ENCODE measurements at places on chromosomes 5 and 9.

- DNase-seq, result no peak
- H3K4me3 ChIP-seq, result no peak overlapping the region
- H3K27ac ChIP-seq, result no peak overlapping the region
- no peaks in the 10 kb centered on the region for H3K4me1 ChIP-seq
- no peaks in the 10 kb centered on the region for H3K27me3 ChIP-seq
- no peaks in the 10 kb centered on the region for H3K36me3 ChIP-seq
Observed at GRCh38 chr9:27792971-27793689, 219.8 kb upstream of the C9orf72 start.

GRCh38 chr5:175765858-175766257 is 105.5 kb upstream of the CPLX2 start:
- H3K4me3 ChIP-seq, result no peak overlapping the region
- H3K27me3 ChIP-seq, result peaks cover 7% of the 10 kb centered on the region
- H3K4me1 ChIP-seq, result peaks cover 6% of the 10 kb centered on the region
- no peak overlapping the region for H3K27ac ChIP-seq
- DNase-seq, result no peak
- H3K36me3 ChIP-seq, result no peaks in the 10 kb centered on the region

- DNase-seq, result no peak
- H3K27ac ChIP-seq, result no peak overlapping the region
- H3K27me3 ChIP-seq, result no peaks in the 10 kb centered on the region
- H3K4me3 ChIP-seq, result no peak overlapping the region
Observed at GRCh38 chr9:128523199-128523925, 18.8 kb downstream of the GLE1 start.

DNA sequence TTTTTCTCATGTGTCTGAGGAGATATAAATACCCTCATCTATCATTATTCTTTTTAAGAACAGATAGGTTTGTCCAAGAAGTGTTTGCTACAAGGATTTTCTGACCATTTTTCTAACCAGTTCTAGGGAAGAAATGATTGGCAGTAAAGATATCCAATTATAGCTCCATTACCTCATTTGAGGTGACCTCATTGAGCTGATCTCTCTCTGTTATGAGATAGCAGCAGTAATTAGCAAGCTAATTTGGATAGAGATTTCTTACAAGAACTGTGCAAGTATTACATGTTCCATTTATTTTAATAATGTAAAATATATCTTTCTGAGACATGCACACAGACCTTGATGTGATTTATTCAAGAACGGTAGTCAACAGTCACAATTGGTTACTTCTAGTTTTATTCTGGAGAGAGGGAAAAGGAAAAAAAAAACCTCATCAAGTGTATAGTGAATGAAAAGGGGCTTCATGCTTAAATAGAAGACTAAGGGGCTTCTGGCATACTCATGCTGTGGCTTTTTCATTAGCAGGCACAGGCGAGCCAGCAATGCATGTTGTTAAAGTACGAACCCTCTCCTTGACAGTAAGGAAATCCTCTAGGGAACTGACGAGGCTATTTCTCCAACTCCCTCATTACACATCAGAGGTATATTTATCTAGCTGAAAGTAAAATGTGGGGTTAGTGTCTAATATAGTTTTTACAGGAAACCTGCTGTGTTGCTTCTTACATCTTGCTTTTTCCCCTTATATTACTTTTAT is 127.3 kb downstream of the NUDT12 start:
- H3K4me3 ChIP-seq, result no peak overlapping the region
- H3K4me1 ChIP-seq, result no peaks in the 10 kb centered on the region
- H3K27ac ChIP-seq, result no peak overlapping the region

DNA sequence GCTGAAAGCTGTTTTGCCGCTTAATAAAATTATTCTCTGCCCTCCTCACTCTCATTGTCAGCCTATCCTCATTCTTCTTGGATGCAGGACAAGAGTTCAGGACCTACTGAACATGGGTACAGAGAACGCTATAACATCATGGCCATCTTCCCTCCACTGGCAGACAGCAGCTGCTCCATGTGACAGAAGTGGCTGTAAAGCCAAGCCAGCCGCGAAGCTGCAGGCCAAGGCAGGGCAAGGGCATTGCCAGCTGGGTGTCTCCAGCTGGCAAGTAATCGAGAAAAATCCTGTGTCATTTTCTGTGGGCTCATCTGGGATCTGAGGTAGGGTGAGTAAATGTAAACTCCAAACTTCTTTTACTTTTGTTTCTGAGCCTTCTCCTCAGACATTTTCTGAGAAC is 84.8 kb downstream of the SLC25A46 start:
- DNase-seq, result no peak
- no peak overlapping the region for H3K27ac ChIP-seq
- no peaks in the 10 kb centered on the region for H3K27me3 ChIP-seq
- no peak overlapping the region for H3K4me3 ChIP-seq

DNA sequence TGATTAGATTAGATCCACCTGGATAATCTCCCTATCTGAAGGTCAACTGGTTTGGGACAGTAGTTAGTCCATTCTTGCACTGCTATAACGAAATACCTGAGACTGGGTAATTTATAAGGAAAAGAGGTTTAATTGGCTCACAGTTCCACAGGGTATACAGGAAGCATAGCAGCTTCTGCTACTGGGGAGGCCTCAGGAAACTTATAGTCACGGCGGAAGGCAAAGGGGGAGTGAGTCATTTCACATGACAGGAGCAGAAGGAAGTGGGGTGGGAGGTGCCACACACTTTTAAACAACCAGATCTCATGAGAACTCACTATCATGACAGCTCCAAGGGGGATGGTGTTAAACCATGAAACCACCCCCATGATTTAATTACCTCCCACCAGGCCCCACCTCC is 9.9 kb downstream of the C9orf40 start:
- no peaks in the 10 kb centered on the region for H3K27me3 ChIP-seq
- H3K4me3 ChIP-seq, result no peak overlapping the region
- H3K27ac ChIP-seq, result no peak overlapping the region
- H3K36me3 ChIP-seq, result no peaks in the 10 kb centered on the region
- peaks cover 3% of the 10 kb centered on the region for H3K4me1 ChIP-seq

DNA sequence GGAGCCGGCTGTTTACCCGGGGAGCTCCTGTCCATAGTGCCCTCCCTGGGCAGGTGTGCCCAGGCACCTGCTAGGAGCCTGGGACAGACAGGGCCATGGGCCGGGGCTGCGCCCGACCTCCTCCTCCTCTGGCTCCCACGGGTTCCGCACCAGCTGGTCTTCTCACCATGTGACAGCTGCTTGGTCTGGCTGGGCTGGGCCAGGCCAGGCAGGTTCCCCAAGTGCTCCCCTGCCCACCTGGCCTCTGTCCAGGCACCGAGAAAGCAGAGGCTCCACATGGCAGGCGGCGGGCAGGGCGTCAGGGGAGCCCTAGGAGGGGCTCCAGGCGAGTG is 60.0 kb downstream of the OLFM1 start:
- H3K27me3 ChIP-seq, result peaks cover 18% of the 10 kb centered on the region
- H3K4me1 ChIP-seq, result no peaks in the 10 kb centered on the region
- no peaks in the 10 kb centered on the region for H3K36me3 ChIP-seq
- no peak overlapping the region for H3K27ac ChIP-seq
- DNase-seq, result no peak

- H3K27me3 ChIP-seq, result no peaks in the 10 kb centered on the region
- no peak overlapping the region for H3K4me3 ChIP-seq
- no peak for DNase-seq
- H3K36me3 ChIP-seq, result peaks cover 2% of the 10 kb centered on the region
Observed at GRCh38 chr5:113354055-113354454, 80.7 kb downstream of the TSSK1B start.

GRCh38 chr5:158777647-158778350 is 321.9 kb downstream of the EBF1 start:
- DNase-seq, result no peak
- H3K4me1 ChIP-seq, result no peaks in the 10 kb centered on the region
- peaks cover 33% of the 10 kb centered on the region for H3K27me3 ChIP-seq

DNA sequence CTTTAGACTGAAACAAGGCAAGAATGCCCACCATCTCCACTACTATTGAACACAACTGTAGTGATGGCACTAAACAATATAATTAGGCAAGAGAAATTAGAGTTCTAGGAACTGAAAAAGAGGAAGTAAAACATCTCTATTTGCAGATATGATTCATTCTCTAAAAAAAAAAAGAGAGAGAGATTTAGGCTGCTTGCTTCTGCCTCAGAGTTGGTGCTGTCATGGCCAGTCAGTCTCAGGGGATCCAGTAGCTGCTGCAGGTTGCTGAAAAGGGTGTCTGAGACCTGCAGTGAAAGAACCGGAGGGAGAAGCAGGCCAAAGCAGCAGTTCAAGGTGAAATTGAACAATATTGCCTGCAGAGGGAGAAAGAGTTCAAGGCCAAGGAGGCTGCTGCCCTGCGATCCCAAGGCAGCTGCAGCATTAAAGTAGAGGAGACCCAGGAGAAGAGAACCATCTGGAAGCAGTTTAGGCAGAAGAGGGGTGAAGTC is 72.5 kb downstream of the AP3B1 start:
- H3K4me3 ChIP-seq, result no peak overlapping the region
- peaks cover 10% of the 10 kb centered on the region for H3K4me1 ChIP-seq
- no peaks in the 10 kb centered on the region for H3K27me3 ChIP-seq
- H3K27ac ChIP-seq, result no peak overlapping the region
